Endothelial cell (in vitro differentiated cells): ENCODE measurements at places on chromosomes 6 and 20. TPM values are rescaled to one million over a fixed set of nuclear protein-coding genes. Genes with fewer than 3 reads are reported as not detected.

SCRT2 gene
- total RNA-seq = not detected

RRBP1 gene
- total RNA-seq = 179 TPM

VGLL2 gene
- 0.77 TPM for total RNA-seq

OR12D3 gene
- not detected for total RNA-seq

PRRT1 gene
- 2.1 TPM for total RNA-seq

TUBB2B gene
- total RNA-seq = 93.2 TPM

SYNCRIP gene
- 96.8 TPM for total RNA-seq

NMBR gene
- total RNA-seq = not detected

RAET1L gene
- total RNA-seq = not detected

HLA-DRB1 gene
- total RNA-seq = 5.1 TPM

ZBTB2 gene
- total RNA-seq = 11.6 TPM
